ENCODE measurements at places on chromosomes 12 and 14.

GRCh38 chr14:24887623-24888304 is 162.2 kb downstream of the STXBP6 start:
- no peak for DNase-seq

DNA sequence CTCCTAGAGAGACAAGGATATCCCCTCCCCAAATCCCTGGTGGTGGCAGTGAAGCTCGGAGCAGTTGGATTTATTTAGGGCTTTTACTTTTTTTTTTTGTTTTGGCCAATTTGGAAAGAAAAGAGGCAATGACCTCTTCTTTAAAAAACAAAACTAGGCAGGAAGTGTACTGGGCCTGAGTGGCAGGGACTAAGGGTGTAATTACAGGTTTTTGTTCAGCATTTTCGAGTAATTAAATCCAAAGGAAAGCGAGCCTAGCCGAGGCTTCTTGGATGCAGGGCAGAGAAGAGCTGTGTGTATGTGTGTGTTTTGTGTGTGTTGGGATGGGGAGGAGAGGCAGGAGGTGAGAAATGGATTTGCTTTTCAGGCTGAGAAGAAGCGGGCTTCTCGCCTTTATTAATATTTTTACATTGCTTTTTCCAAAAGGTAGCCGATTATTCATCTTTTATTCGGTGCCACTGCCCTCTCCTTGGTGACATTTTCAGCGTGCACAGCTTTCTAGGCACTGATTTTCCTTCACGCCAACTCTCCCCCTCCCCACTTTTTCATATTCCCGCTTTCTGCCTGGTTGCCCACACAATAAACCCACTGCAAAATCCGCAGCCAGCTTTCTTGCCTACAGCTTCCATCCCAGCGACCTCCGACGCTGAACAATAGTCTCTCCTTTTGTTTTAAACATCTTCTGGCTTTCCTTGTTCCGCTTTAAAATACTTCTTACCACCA is 8.9 kb upstream of the IRF2BPL start:
- no peak for DNase-seq

DNA sequence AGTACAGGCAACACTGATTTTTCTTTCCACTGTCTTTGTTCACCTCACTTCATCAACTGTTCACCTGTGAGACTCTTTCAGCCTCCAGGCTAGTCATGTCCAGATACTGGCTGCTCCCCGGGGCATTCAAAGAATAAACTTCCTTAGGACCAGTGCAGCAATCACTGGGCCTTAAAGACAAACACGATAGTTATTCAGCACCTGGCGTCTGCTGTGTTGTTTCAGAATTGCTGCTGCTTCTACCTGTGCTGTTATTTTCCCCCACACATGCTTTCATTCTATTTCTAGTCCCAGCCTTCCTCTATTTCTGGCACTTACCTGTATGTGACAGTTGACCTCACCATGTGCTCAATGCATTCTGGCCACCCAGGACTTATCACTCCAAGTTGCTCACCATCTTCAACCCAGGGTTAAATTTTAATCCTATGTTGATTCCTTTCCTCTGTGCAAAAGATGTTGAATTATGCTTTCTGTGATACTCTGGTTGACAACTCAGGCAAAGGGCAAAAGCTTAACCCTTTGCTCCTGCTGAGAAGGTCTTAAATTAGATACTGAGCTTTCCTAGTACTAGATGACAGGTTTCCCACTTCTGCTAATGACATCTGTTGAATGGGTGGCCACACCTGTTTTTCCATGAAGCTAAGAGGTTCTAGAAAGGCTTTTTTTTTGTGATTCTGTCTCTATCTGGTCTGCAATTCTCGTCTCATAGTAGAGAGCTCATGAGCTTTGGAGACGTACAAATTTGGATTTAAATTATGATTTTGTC is 41.4 kb downstream of the PTPRQ start:
- DNase-seq = no peak

GRCh38 chr12:3231399-3231876 is 154.3 kb downstream of the TSPAN9 start:
- DNase-seq = peak; percentile 56

GRCh38 chr12:5507401-5507935 is 75.6 kb downstream of the NTF3 start:
- DNase-seq = no peak

DNA sequence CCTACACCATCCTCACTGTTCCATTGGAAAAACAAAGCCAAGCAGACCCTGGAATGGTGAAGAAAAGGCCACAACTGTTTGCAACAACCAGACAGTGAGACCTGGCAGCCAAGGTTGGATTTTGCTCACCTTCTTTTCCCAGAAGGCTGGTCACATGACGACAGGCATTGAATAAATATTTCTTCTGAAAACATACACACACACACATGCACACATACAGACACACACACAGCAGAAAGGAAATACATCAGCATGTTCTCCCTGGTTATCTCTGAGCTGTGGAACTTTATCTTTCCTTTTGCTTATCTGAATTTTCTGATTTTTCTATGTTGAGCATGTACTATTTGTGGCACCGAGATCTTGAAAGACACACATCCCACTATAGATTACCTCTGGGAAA is 38.0 kb upstream of the CCDC60 start:
- DNase-seq = no peak

DNA sequence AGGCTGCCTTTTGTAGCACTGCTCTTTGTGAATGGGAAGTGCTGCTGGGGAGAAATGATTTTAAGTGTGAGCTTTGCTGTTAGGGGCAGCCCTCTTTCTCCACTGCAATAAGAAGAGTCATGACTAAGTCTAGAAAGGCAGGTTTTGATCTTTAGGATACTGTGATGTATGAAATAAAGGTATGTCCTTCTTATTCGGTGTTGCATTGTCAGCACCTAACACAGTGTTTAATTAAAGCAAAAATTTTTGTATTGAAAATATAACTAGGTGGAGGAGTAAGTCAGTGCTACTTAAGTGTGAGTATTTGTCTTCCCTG is 81.5 kb downstream of the ETV6 start:
- no peak for DNase-seq

DNA sequence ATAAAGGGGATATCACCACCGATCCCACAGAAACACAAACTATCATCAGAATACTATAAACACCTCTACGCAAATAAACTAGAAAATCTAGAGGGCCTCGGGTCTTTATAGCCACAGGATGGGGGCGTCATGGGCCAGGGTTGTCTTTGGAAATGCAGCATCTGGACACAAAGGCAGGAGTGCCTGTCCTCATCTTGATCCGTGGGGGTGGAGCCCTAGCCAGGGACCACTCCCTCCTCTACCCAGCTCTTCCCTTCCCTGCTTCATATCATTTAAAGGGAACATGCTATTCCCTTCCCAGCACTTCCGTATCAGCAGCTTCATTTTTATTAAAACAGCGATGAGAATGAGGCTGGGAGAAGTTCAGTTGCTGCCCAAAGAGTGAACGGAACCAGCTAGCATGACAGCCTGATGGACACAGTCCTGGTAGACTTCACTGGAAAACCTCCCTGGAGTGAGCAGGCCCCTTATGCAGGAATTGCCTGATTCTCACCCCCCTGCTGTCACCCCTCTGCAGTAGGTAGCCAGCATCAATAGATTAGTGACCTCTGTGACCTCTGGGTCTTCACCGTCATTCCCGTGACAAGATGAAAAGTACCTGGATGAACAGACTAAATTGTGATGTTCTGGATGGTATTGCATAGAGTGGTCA is 251.4 kb upstream of the RGS6 start:
- DNase-seq = no peak

DNA sequence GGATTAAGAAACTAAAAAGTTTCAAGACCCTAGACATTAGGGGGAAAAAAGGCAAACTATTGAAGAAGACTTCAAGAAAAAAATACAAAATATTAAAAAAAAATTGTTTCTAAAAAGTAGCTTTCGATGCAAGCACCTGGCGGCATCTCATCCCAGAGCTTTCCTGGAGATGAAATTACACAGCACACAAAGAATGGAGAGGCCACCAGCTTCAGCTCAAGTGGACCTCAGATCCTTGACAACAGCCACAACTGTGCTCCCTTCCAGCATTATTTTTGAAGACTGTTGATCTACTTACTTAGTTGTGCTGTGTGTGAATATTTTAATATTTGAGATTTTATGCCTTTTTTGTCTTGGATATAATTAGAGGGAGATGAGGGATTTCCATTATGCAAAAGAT is 479.0 kb downstream of the GLT1D1 start:
- DNase-seq = no peak

GRCh38 chr12:108526482-108527165 is 11.5 kb downstream of the FICD start:
- DNase-seq = no peak

DNA sequence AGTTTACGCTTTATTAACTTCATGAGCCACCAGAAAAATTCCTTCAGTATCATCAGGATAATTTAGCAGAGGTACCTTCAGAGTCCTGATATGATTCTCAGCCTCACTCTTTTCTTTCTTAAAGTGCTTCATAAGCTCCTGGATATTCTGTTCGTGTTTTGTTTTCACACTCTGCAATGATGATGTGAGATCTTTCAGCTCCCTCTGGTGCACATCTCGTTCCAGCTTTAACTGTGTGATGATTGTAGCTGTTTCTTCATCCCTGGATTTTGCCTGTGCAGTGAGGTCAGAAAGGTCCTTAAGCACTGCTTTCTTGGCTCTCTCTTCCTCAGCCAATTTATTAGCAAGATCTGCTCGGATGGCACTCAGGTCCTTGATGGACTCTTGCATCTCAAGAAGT is 156.7 kb downstream of the CEP128 start:
- DNase-seq = no peak

- no peak for DNase-seq
These were observed 29.7 kb downstream of the FRMD6 start for GRCh38 chr14:51681411-51681810.

- no peak for DNase-seq
These were observed 3.0 kb downstream of the PAWR start for GRCh38 chr12:79687711-79688260.

- DNase-seq = no peak
These were observed 15.3 kb upstream of the KICS2 start for GRCh38 chr12:64237382-64237781.

- DNase-seq = no peak
These were observed 181.1 kb downstream of the SLC15A5 start for GRCh38 chr12:16096273-16096849.

- DNase-seq = no peak
These were observed 13.1 kb downstream of the ZFYVE21 start for GRCh38 chr14:103728721-103729120.

GRCh38 chr14:50734950-50735695 is 67.0 kb upstream of the SAV1 start:
- DNase-seq = no peak

GRCh38 chr14:20675669-20676068 is 8.7 kb upstream of the RNASE4 start:
- no peak for DNase-seq

- no peak for DNase-seq
These were observed 93.5 kb downstream of the PLEKHA5 start for GRCh38 chr12:19223018-19223417.

- DNase-seq = no peak
These were observed 1325.8 kb downstream of the AACS start for GRCh38 chr12:126390969-126391566.

GRCh38 chr12:72276181-72276805 is 4.1 kb downstream of the TRHDE start:
- no peak for DNase-seq
